ENCODE measurements at places on chromosomes 5 and 9.
A peak's percentile ranks its signal among the peaks of the same experiment; 100 is the strongest.

GRCh38 chr5:175494264-175495183, 16.2 kb downstream of the SFXN1 start:
- no peak overlapping the region for H3K4me3 ChIP-seq
- no peaks in the 10 kb centered on the region for H3K27me3 ChIP-seq
- no peaks in the 10 kb centered on the region for H3K4me1 ChIP-seq
- DNase-seq = peak; percentile 53
- peak overlapping the region; percentile 1 for H3K27ac ChIP-seq

DNA sequence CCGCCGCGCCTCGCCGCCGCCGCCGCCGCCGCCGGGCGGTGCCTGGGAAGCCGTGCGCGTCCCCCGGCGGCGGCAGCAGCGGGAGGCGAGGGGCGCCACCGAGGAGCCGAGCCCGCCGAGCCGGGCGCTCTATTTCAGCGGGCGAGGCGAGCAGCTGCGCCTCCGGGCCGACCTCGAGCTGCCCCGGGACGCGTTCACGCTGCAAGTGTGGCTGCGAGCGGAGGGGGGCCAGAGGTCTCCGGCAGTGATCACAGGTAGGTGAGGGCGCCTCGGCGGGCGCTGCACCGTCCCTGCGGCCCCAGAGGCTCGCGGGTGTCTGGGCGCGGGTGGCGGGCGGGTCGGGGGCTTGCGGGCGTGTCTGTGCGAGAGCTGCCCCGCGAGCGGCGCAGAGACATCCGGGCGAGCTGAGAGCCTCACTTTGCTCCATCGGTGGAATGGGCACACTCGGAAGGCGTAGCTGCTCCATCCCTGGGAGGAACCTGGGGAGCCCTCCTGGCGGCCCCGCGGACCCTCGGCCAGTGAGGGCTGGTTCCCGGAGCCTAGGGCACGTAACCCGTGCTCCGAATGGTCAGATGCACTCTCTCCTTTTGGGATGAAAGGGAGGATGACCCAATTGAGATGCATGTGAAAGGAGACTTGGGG, 864 bp downstream of the PAPPA start:
- H3K4me3 ChIP-seq = peak overlapping the region; percentile 74
- peaks cover 5% of the 10 kb centered on the region for H3K27me3 ChIP-seq
- H3K27ac ChIP-seq = peak overlapping the region; percentile 77
- peaks cover 3% of the 10 kb centered on the region for H3K36me3 ChIP-seq
- peaks cover 38% of the 10 kb centered on the region for H3K4me1 ChIP-seq

DNA sequence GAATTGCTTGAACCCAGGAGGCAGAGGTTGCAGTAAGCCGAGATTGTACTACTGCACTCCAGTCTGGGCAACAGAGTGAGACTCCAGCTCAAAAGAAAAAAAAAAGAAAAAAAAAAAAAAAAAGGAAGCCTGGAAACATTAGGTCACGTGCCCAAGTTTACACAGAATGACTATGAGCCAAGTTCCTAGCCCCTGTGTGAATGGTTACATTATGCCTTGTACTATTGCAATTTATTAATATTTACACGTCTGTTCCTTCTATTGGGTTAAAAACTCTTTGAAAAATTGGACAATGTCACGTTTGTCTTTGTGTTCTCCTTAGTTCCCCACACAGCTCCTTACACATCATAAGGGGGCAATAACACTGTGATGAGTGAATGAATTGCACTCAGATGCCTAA, 33.5 kb upstream of the SLC28A3 start:
- DNase-seq = no peak
- H3K4me1 ChIP-seq = no peaks in the 10 kb centered on the region
- H3K4me3 ChIP-seq = no peak overlapping the region
- H3K27ac ChIP-seq = no peak overlapping the region

DNA sequence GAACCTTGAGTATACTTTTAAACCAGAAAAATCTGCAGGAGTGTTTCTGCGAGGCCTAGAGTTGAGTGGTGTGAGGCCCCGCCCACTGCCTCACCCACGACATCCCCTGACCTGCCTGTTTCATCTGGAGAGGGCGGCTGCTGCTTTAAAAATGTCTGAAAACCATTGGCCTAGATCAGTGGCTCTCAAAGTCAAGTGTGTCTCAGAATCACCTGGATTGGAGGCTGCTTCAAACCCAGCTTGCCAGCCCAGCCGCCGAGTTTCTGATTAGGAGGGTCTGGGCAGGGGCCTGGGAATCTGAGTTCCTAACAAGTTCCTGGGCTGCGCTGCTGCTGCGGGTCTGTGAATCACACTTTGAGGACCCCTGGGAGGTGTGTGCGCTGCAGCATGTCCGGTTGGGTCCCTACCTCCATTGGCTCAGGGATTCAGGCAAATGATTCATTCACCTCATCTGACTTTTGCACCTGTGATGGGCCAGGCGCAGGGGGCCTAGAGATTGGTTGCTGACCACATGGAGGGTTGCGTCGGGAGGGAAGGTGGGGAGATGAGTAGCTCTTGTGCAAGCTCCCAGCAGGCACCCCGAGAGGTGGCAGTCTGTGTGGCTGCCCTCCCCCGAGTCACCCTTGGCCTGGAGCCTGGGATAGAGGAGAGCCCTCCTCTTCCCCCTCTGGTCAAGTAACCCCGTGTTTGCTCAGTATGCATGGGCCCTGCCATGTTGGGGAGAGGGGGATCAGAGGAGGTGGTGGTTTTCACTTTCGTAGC, 27.6 kb upstream of the HMCN2 start:
- peaks cover 7% of the 10 kb centered on the region for H3K36me3 ChIP-seq
- H3K27ac ChIP-seq = no peak overlapping the region
- H3K4me3 ChIP-seq = no peak overlapping the region
- H3K27me3 ChIP-seq = no peaks in the 10 kb centered on the region

GRCh38 chr5:128722551-128722950, 184.5 kb upstream of the FBN2 start:
- no peaks in the 10 kb centered on the region for H3K36me3 ChIP-seq
- no peak overlapping the region for H3K4me3 ChIP-seq
- no peak overlapping the region for H3K27ac ChIP-seq
- no peaks in the 10 kb centered on the region for H3K4me1 ChIP-seq

- H3K27me3 ChIP-seq = peaks cover 3% of the 10 kb centered on the region
- H3K4me3 ChIP-seq = no peak overlapping the region
- H3K27ac ChIP-seq = no peak overlapping the region
Measured at GRCh38 chr5:35161652-35162273, 68.5 kb downstream of the PRLR start.

- no peak for DNase-seq
- H3K4me1 ChIP-seq = no peaks in the 10 kb centered on the region
- H3K4me3 ChIP-seq = no peak overlapping the region
- no peaks in the 10 kb centered on the region for H3K36me3 ChIP-seq
- H3K27ac ChIP-seq = no peak overlapping the region
- peaks cover 6% of the 10 kb centered on the region for H3K27me3 ChIP-seq
Measured at GRCh38 chr9:135075234-135076142, 12.0 kb upstream of the OLFM1 start.

DNA sequence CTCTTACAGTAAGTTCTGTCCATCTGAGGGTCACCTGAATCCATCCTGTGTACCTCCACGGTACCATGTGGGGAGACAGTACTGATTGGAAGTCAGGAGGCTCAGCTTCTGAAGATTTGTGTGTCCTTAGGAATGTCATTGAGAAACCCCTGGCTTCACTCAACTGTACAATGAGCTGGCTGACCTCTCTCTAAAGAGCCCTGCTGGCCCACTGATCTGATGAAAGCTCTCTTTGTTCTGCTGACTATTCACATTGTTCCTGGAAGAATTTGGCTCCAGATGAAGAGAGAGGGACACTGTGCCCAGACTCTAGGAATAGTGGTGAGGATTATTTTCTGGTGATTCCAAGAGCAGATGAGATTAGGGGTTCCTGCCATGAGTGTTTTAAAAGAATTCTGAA, 141.2 kb downstream of the LURAP1L start:
- H3K27me3 ChIP-seq = no peaks in the 10 kb centered on the region
- no peaks in the 10 kb centered on the region for H3K4me1 ChIP-seq
- no peaks in the 10 kb centered on the region for H3K36me3 ChIP-seq
- H3K27ac ChIP-seq = no peak overlapping the region
- DNase-seq = peak; percentile 28

DNA sequence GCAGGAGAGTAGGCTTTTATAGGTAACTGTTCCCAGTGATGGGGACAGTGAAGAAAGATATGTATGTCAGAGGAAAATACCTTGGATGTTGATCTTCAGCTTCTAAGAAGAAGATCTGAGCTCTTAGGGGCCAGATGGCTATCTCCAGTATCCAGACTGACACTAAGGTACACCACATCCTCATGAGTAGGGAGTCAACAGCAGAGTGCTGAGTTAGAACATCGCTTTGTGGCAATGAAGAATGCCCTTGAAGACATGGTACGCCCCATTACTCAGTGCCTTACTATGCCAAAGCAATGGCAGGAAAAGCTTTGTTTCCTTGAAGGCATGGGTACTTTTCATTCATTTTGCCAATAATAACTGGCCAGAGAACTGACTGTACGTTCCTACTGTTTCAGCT, 263.7 kb downstream of the CEMIP2 start:
- no peak overlapping the region for H3K27ac ChIP-seq
- no peaks in the 10 kb centered on the region for H3K36me3 ChIP-seq
- no peaks in the 10 kb centered on the region for H3K27me3 ChIP-seq
- DNase-seq = no peak

DNA sequence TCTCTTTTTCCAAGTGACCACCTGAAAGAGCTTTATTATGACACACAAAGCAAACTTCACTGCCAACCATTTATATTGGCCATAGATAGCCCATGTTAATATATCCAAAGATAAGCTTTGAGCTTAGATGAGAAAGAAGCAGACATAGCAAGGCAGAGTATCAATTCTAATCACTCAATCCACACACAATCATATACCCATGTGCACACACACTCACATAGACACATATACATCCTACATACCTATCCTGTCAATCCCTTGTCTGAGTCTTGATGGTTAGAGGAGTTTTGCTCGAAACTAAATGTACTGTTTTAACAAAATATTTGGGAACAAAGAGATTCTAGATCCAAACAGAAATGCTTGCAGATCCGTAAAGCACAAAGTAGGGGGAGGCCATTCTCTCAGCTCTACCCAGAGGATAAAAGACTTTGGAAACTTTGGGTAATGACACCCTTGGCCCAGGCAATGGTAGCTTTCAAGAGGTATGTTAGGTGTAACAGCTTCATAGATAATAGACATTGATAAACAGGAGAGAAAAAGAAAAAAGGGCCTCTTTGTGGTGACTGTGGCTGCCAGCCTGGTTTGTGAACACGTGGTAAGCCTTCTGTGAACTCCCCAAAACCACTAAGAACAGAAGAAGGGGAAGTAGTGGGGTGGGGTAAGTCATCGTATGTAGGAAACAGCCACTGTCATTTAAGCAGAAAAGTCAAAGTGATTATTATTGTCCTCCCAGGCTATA, 121.6 kb downstream of the TLR4 start:
- no peak overlapping the region for H3K27ac ChIP-seq
- H3K4me3 ChIP-seq = no peak overlapping the region
- DNase-seq = no peak
- H3K36me3 ChIP-seq = no peaks in the 10 kb centered on the region
- H3K4me1 ChIP-seq = no peaks in the 10 kb centered on the region

GRCh38 chr5:160926428-160926827, 74.4 kb upstream of the ATP10B start:
- DNase-seq = peak; percentile 5
- H3K4me3 ChIP-seq = no peak overlapping the region
- no peak overlapping the region for H3K27ac ChIP-seq
- H3K27me3 ChIP-seq = no peaks in the 10 kb centered on the region
- no peaks in the 10 kb centered on the region for H3K4me1 ChIP-seq

- H3K27ac ChIP-seq = no peak overlapping the region
- no peak for DNase-seq
- no peaks in the 10 kb centered on the region for H3K36me3 ChIP-seq
- H3K27me3 ChIP-seq = no peaks in the 10 kb centered on the region
Measured at GRCh38 chr9:112186695-112187094, 11.6 kb upstream of the SUSD1 start.

GRCh38 chr5:163760498-163760897, 255.1 kb downstream of the MAT2B start:
- peaks cover 6% of the 10 kb centered on the region for H3K4me1 ChIP-seq
- DNase-seq = peak; percentile 99
- no peaks in the 10 kb centered on the region for H3K36me3 ChIP-seq
- no peak overlapping the region for H3K4me3 ChIP-seq
- H3K27me3 ChIP-seq = no peaks in the 10 kb centered on the region

GRCh38 chr9:16401701-16402100, 468.8 kb downstream of the BNC2 start:
- no peak for DNase-seq
- no peak overlapping the region for H3K4me3 ChIP-seq
- H3K27me3 ChIP-seq = peaks cover 5% of the 10 kb centered on the region
- H3K4me1 ChIP-seq = peaks cover 8% of the 10 kb centered on the region
- no peak overlapping the region for H3K27ac ChIP-seq
- no peaks in the 10 kb centered on the region for H3K36me3 ChIP-seq

DNA sequence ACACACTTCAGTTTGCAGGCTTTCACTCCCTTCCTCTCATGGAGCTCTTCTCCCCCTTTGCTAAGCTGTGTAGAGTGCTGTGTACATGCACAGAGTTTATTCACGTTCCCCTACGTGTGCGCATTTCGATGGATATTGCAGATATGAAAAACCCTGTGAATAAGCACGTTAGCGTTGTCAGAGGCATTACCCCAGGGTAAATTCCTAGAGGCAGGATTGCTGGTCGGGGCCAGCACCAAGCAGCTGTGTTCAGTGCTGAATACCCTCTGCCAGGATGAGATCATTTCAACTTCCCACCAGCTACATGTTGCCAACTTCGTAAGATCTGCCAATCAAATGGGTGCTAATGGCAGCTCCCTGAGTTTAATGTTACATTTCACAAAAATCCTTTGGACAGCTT, 172.3 kb upstream of the PPP1R26 start:
- H3K27ac ChIP-seq = no peak overlapping the region
- DNase-seq = no peak
- no peaks in the 10 kb centered on the region for H3K4me1 ChIP-seq
- no peaks in the 10 kb centered on the region for H3K27me3 ChIP-seq
- H3K4me3 ChIP-seq = no peak overlapping the region
- H3K36me3 ChIP-seq = no peaks in the 10 kb centered on the region

DNA sequence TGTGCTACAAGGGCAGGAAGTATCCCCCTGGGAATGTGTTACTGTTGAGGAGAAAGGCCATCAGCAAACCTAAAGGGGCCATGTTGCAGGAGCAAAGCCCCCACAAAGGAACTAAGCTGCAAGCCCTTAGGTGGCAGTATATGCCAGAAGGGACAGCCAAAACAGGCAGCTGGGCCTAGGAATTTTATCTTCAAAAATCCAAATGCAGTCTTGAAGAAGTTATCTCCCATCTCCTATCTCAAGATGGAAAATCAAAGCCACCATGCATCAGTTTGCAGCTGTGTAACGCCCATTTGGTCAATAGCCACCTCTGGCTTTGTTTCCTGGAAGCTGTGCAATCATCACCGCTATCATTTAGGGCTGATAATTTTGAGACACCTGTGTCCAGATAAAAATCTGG, 400.3 kb downstream of the ARHGEF28 start:
- H3K36me3 ChIP-seq = no peaks in the 10 kb centered on the region
- H3K27me3 ChIP-seq = no peaks in the 10 kb centered on the region
- no peak overlapping the region for H3K4me3 ChIP-seq
- DNase-seq = no peak
- H3K4me1 ChIP-seq = peaks cover 6% of the 10 kb centered on the region
- H3K27ac ChIP-seq = no peak overlapping the region

DNA sequence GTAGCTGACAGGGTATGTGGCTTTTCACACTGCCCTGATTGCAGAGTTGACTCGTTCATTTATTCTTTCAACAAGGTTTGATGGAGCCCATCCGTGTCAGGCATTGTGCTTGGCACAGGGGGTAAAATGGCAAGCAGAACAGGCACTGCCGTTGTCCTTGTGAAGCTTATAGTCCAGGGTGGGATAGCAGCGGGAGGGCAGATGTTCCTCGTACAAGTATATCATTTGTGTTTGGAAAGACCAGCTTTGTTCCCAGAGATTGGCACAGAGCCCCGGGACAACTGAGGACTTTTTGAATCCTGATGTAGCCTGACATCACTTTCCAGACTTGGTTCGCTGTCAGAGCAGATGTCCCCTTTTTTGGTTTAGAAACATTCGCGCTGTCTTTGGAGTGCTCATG, 50.9 kb downstream of the MVB12B start:
- DNase-seq = no peak
- no peaks in the 10 kb centered on the region for H3K27me3 ChIP-seq
- H3K27ac ChIP-seq = no peak overlapping the region

Data from astrocyte (in vitro differentiated cells and primary cell).